Activated CD4-positive, CD25-positive, alpha-beta regulatory T cell (primary cell): ENCODE measurements at places on chromosomes 13 and 19.

GRCh38 chr13:98681049-98681448, 71.4 kb downstream of the SLC15A1 start:
- DNase-seq = no peak

DNA sequence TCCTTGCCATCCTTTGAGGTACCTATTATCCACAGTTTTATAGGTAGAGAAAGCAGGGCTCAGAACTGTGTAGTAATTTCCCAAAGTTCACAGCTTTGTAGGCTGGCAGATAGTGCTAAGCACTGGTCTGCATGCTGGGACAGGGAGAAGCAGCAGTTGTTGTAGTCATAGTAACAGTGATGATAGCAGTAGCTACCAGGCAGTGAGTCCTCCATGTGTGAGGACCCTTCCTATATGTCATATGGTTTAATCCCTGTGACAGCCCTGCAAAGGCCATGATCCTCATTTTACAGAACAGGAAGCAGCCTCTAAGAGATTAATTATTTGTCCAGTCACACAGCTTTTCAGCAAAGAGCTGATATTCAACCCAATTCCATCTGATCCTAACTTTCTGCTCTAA, 21.0 kb downstream of the SERP2 start:
- no peak for DNase-seq

DNA sequence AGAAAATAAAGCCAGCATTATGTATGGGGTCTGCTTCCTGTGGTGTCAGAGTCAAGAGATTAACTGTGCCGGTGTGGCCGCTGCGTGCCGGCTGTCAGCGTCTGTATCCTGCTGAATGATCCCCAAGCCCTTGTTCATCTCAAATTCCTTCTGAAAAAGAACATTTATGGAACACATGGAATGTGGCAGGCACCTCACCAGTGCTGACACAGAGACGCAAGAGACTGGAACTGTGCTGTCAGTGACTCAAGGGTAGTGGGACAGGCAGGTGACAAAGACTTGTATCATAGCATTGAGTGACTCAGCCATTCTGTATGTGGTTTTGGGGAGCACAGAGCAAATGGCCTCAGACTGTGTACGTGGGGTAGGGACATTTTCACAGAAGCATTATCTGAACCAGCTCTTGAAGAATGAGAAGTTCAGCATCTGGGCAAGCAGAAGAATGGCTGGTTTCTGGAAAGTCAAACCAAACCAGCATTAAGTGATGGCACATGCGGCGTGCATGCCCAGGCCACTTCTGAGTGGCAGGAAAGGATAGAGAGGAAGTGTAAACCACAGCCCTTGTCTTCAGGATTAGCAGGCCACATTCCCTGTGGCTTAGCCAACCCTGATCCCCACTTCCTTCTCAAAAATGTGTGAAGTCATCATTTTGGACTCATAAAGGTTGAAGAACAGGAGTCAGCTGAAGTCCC, 54.0 kb upstream of the IRS2 start:
- no peak for DNase-seq

- DNase-seq = no peak
These were observed 549.5 kb upstream of the ARGLU1 start for GRCh38 chr13:107117327-107118012.

- DNase-seq = no peak
These were observed 37.6 kb upstream of the HOMER3 start for GRCh38 chr19:18978616-18979015.

- no peak for DNase-seq
These were observed 10.4 kb downstream of the TSPAN16 start for GRCh38 chr19:11306337-11306736.

GRCh38 chr19:43479226-43479625, 13.8 kb upstream of the LYPD3 start:
- no peak for DNase-seq

DNA sequence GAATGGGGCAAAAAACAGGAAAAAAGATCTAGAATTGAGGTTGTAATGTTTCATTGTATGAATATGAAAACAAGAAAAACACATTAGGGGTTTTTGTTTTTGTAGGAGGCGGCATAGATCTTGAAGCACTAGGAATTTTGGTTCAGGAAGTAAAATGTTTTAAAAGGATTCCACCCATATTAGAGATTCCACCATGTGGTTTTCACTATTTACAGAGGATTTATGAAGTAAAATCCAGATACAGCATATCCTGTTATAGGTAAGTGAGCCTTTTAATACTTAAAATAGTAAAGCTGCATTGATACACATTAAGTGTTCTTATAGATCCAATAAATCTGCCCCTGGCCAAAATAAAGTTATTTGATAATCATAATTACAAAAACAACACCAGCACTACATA, 61.4 kb downstream of the MICU2 start:
- DNase-seq = no peak

DNA sequence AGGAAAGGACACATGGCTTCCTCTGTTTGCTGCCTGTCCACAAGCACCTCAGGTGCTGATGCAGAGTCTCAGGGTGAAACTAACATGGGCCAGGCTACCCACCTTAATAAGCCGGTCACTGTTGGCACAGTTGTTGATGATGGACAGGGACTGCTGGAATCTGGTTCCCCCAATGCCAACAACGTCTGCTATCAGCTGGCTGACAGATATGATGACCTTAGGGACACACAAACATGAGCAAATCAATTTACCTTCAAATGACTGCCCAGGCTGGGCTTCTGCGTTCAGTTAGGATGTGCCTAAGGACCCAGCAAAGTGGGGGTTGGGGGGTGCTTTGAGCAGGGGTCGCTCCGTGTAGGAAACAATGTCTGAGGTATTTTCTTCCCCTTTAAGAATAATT, 77.1 kb upstream of the SLC15A1 start:
- no peak for DNase-seq

- no peak for DNase-seq
These were observed 11.4 kb downstream of the ETFB start for GRCh38 chr19:51354742-51355148.

DNA sequence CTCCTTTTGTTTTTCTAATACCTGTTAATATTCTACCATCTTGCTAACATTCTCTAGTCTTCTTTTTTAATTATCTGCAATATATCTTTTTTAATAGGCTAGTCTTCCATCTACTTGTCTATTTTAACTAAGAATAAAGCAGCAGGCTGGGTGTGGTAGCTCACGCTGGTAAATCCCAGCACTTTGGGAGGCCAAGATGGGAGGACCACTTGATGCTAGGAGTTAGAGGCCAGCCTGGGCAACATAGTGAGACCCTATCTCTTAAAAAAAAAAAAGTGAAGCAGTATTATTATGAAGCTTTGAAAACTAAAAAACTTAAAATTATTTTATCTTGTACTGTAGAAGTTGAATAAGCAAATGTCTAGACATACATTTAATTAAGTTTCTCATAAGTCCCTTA, 3.3 kb downstream of the UTP14C start:
- DNase-seq = no peak

DNA sequence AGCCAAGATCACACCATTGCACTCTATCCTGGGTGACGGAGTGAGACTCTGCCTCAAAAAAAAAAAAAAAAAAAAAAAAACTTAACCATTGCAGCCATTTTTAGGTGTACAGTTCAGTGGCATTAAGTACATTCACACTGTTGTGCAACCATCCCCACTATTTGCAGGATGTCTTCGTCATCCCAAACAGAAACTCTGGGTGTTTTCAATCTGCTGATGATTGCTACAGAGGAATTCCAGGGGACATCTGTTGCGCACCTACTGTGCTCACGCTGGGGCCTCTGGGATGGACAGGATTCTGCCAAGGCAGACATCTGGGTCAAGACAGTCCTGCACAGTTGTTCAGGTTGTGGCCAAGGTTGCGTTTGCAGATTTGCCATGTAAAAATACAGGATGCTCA, 2.4 kb upstream of the APOC4 start:
- no peak for DNase-seq

DNA sequence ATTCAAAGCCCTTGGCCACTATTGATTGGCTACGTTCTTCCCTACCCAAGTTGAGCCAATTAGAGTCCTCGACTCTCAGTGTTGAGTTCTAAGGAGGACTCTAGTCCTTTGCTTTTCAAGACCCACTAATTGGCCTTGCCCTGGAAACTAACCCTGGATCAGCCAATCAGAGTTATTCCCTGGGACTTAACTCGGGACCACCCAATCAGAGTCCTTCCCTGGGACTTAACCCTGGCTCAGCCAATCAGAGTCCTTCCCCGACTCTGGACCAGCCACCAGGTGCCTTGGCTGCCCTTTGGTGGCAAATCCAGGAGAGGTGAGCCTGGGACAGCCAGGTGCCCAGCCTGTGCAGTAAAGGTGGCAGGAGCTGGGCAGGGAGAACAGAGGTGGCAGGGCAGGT, 28.7 kb downstream of the ATP8B3 start:
- no peak for DNase-seq

DNA sequence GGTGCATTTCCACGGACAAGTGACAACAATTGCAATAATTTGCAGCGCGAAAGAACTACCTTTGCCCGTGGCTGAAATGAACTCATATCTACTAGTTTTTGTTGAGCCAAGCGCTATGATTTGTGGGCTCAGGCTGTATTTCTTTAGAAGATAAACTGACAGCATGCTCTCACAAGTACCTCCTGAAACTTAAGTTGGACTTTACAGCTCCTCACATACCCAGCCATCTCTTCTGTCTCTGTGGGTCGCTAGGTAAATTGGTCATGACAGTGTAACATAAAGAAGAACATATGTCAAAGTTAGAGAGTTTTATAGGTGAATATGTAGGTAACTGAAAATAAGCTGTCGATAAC, 839 bp downstream of the COG6 start:
- no peak for DNase-seq

DNA sequence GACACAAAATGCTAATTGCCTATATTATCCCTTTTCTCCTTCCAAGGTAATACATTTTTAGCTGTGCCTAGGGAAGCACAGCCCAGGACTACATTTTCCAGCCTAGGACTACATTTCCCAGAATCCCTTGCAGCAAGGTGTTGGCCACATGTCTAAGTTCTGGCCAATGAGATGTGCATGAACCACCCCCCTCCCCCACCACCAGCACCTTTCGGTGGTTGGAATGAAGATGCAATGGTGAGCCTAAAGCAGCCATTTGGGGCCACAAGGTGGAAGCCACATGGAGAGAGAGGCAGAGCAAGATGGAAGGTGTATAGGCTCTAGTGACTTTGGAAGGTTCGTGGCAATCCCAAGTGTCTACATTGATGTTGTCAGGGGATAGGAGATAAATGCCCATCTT, 16.2 kb downstream of the UNC13A start:
- no peak for DNase-seq

- DNase-seq = no peak
These were observed 14.7 kb upstream of the CEACAM6 start for GRCh38 chr19:41740415-41741243.

- DNase-seq = no peak
These were observed 638.2 kb upstream of the SPRY2 start for GRCh38 chr13:80979035-80979641.

- no peak for DNase-seq
These were observed 3.4 kb downstream of the DNMT1 start for GRCh38 chr19:10191347-10191746.

DNA sequence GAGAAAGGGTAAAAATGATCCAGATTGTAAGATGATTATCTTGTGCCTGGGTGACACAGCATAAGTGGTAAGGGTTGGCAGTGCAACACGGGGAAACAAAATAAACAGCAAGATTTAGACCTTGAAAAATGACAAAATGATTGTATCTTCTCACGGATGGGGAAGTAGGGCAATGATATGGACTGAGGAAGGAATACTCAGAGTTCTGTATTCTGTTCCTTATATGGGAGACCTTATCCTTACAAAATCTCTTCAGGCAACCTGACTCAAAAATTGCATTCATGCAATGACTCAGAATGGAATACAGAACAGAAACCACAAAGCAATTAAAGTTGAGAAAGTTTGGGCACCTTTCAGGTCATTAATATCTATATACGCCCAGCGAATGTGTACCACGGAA, 149.0 kb downstream of the HS6ST3 start:
- DNase-seq = no peak
